ENCODE measurements at places on chromosomes 5 and 9. TPM values are rescaled to one million over a fixed set of nuclear protein-coding genes. Genes with fewer than 3 reads are reported as not detected.

SEMA6A gene
- 35.6 TPM for total RNA-seq

- H3K4me1 ChIP-seq, result no peaks in the 10 kb centered on the region
- H3K4me3 ChIP-seq, result no peak overlapping the region
- H3K27ac ChIP-seq, result no peak overlapping the region
- H3K27me3 ChIP-seq, result no peaks in the 10 kb centered on the region
- H3K36me3 ChIP-seq, result no peaks in the 10 kb centered on the region
Measured at GRCh38 chr5:156974328-156974727, 11.3 kb upstream of the TIMD4 start.

DNA sequence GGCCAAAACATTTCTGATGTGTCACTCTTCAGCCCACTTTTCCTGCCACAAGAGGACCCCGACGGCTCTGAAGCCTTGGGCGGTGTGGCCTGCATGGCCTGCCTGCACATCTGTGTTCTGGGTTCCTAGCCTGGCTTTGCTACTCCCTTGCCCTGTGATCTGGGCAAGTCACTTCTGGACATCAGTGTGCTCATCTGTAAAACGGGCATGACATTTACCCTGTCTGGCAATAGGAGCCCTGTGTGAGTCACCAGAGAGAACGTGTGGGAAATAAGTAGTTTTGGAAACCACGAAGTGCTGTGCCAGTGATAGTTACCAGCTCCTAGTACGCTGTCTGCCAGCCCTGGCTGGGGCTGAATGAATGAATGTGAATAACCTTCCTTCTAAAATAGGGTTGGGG is 90.8 kb downstream of the MACROH2A1 start:
- no peak for DNase-seq
- no peaks in the 10 kb centered on the region for H3K36me3 ChIP-seq
- no peaks in the 10 kb centered on the region for H3K27me3 ChIP-seq

CD74 gene
- 393 TPM for total RNA-seq

- no peak overlapping the region for H3K4me3 ChIP-seq
- no peak overlapping the region for H3K27ac ChIP-seq
- no peaks in the 10 kb centered on the region for H3K4me1 ChIP-seq
- DNase-seq, result no peak
- no peaks in the 10 kb centered on the region for H3K36me3 ChIP-seq
- H3K27me3 ChIP-seq, result no peaks in the 10 kb centered on the region
Measured at GRCh38 chr9:90939351-90939750, 137.7 kb downstream of the SYK start.

CAMK2A gene
- total RNA-seq, result not detected

RANBP3L gene
- total RNA-seq, result 11.0 TPM

DNA sequence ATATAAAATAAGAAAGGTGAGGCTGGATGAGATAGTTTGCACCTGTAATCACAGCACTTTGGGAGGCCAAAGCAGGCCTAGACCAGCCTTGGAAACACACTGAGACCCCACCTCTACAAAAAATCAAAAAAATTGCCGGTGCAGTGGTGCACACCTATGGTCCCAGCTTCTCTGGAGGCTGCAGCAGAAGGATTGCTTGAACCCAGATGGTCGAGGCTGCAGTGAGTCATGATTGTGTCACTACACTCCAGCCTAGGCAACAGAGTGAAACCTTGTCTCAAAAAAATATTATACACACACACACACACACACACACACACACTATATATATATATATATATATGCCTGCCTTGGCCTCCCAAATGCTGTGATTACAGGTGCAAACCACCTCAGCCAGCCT is 1.3 kb downstream of the SLC35D2 start:
- DNase-seq, result no peak
- H3K36me3 ChIP-seq, result no peaks in the 10 kb centered on the region
- no peaks in the 10 kb centered on the region for H3K27me3 ChIP-seq
- H3K27ac ChIP-seq, result no peak overlapping the region
- no peak overlapping the region for H3K4me3 ChIP-seq
- no peaks in the 10 kb centered on the region for H3K4me1 ChIP-seq

DNA sequence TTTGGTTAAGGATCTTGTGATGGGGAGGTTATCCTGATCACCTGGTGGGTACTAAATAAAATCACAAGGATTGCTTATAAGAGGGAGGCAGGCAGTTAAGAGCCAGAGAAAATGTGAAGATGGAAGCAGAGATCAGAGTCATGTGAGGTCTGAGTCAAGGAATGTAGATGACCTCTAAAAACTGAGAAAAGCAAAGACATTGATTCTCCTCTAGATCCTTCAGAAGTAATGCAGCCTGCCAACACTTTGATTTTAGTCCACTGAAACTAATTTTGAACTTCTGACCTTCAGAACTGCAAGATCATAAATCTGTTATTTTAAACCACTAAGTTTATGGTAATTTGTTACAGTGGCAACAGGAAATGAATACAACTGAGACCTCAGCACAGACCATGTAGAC is 499.0 kb downstream of the GADD45G start:
- H3K36me3 ChIP-seq, result no peaks in the 10 kb centered on the region
- no peaks in the 10 kb centered on the region for H3K27me3 ChIP-seq
- no peak overlapping the region for H3K4me3 ChIP-seq
- H3K4me1 ChIP-seq, result no peaks in the 10 kb centered on the region

- no peak overlapping the region for H3K27ac ChIP-seq
- H3K27me3 ChIP-seq, result no peaks in the 10 kb centered on the region
- H3K4me3 ChIP-seq, result no peak overlapping the region
Measured at GRCh38 chr9:74736646-74737045, 151.1 kb downstream of the TRPM6 start.

DNA sequence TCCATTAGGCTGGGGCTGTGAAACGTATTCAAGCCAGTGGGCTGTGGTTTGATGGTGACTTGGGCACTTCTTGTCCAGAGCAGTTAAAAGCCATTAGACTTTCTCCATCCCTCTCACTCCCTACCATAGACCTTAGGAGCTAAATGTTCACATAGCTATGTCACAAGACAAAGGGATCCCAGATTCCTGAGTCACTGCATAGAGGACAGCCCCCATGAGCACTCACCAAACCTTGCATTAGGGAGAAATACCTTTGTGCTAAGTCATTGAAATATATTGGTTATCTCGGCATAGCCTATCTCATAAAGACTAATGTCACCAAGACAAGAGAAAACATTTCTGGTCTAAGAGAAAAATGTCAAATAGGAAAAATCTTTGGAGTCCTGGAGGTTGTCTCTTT is 104.3 kb downstream of the TRPM6 start:
- no peaks in the 10 kb centered on the region for H3K36me3 ChIP-seq
- H3K27me3 ChIP-seq, result no peaks in the 10 kb centered on the region
- no peak for DNase-seq
- no peaks in the 10 kb centered on the region for H3K4me1 ChIP-seq

EPB41L4A gene
- total RNA-seq, result 25.9 TPM

DNA sequence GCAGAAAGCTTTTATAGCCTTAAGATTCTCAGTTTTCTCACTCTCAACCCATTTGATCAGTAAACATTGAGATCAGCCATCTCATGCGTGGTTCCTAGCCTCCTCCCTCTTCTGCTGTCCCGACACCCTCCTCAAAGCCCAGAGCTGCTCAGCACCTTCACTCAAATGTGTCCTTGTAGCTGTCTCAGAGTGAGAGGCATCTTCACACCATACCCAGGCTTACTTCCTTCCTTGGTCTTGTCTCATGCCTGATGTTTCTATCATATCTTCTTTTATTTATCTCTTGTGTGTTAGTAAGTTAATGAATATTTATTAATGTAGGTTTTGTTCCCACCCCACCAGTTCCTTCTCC is 72.4 kb upstream of the SNX2 start:
- no peak overlapping the region for H3K4me3 ChIP-seq
- no peak overlapping the region for H3K27ac ChIP-seq
- DNase-seq, result no peak
- H3K4me1 ChIP-seq, result no peaks in the 10 kb centered on the region
- no peaks in the 10 kb centered on the region for H3K27me3 ChIP-seq

KLF9 gene
- total RNA-seq, result 223 TPM

GRCh38 chr9:7147121-7148090 is 389.6 kb downstream of the KDM4C start:
- no peaks in the 10 kb centered on the region for H3K36me3 ChIP-seq
- no peaks in the 10 kb centered on the region for H3K4me1 ChIP-seq
- H3K4me3 ChIP-seq, result no peak overlapping the region
- DNase-seq, result no peak
- no peak overlapping the region for H3K27ac ChIP-seq

DNA sequence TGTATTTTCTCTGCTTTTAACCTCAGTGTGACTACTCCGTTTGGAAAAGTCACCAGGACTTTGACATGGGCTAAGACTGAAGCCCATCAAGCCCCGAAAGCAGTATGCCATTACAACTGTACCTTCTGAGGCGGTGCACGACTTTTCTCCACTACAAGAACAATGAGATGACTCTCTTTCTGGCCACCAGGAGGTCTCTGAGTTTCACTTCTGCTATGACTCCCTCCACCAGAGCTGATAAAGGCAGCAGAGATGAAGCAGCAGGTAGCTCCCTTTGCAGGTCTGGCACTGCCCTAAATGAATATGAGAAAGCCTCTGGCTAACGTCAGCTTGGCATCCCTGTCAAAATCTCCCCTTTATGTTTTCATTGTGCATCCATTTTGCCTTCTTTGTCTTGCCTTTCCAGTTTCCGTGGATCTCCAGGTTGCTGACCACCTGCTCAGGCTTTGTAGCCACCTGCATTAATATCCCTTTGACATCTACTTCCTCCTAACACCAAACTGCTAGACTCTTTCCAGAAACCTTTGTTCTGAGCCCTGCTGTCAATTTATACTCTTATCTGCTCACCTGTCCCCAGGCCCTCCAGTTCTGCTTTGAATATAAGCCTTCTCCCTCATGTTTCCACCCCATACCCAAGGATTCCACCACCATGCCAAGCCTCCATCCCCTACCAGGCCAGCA is 221.7 kb downstream of the ZNF608 start:
- H3K27ac ChIP-seq, result no peak overlapping the region
- H3K27me3 ChIP-seq, result no peaks in the 10 kb centered on the region
- H3K4me3 ChIP-seq, result no peak overlapping the region

DNA sequence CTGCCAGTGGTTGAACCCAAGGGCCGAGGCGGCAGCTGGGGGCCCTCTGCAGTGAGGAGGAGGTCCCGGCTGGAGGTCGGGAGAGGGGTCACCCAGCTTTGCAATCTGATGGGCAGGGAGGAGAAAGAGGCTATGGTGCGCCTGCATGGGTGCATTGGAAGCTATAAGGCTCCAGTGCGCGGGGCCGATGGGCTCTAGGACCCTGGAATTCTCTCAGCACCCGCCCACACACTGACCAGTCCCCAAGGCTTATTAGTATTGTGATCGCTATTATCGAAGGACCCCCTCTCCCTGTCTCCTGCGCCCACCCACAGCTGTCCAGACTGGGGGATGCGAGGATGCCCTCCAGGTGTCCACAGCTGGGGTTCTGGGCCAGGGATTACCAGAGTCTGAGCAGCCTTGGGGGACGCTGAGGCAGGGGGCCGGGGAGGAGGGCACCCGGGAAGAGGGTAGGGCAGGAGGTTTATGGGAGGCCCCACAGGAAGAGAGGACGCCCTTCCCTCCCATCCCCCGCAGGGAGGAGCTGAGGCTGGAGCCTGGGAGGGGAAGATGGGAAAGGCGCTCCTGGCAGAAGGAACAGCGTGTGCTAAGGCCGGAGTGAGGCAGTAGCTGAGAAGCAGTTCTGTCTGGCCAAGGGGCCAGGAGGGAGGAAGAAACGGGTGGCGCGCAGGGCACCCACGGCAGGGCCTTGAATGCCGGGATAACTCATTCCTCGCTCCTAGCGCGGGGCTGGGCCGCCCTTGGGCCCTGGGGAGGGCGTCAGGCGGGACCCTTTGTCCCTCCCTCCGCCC is 24.2 kb downstream of the C9orf50 start:
- H3K4me3 ChIP-seq, result peak overlapping the region; percentile 44
- no peaks in the 10 kb centered on the region for H3K27me3 ChIP-seq
- peak overlapping the region; percentile 94 for H3K27ac ChIP-seq
- no peaks in the 10 kb centered on the region for H3K36me3 ChIP-seq

DNA sequence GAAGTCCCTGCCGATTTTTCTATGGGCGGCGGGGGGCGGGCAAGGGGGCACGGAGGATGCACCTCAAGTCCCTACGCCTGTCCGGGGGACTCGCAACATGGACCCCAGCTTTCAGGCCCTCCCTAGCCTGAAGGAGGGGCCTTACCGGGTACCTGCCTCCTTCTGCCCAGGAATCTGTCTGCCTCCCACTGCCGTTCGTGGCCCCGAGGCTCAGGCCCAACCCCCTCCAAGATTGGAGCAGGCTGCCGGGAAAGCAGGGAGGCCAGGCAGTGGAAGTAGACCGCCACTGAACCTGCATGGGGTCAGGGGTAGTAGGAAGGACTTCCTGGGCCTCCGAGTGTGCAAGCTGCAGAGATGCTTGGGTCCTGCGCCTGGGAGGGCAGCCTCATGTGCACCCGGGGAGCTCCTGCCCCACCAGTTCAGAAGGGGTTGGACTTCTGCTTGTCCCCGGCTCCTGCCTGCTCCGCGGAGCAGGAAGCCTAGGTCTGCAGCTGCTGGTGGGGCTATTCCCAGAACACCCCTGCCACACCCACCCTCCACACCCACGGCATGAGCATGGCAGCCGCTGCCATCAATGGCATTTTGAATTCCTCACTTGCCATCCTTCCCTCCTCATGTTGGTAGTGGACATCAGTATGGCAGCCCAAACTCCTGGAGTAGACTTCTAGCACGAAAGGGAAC is 1312.7 kb upstream of the ACO1 start:
- H3K27ac ChIP-seq, result no peak overlapping the region
- H3K36me3 ChIP-seq, result no peaks in the 10 kb centered on the region
- no peaks in the 10 kb centered on the region for H3K27me3 ChIP-seq
- no peak for DNase-seq
- no peaks in the 10 kb centered on the region for H3K4me1 ChIP-seq

UNC13B gene
- total RNA-seq, result 19.3 TPM

DNA sequence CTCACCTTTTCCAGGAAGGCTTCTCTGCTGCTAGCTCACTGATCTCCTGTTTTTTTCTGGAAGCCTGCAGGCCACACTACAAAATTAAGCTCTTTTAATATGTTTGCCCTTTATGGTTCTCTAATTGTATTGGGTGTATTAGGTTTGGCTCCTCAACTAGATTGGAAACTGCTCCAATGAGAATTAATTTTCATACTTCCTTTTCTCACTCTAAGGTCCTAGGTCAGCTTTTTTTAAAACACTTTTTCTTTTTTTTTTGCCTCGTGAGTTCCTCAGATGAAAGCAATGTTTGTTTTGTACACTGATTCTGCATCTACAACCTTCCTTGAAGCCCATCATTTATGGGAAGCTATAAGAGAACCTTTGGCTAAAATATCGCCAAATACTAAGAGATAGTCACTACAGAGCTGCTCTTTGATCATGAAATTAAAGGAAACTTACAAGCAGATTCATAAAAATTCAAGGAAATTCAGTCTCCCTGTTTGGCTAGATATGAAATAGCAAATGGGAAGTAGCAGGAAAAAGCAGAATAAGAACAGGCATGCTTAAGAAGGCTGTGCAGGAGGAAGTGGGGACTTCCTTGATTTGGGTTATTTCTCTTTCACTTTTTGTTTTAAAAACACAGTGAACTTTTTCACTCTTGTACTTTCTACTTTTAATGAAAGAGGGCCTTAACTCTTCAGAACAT is 55.2 kb upstream of the FYB1 start:
- no peak for DNase-seq
- H3K27me3 ChIP-seq, result no peaks in the 10 kb centered on the region
- H3K4me3 ChIP-seq, result no peak overlapping the region
- no peaks in the 10 kb centered on the region for H3K36me3 ChIP-seq
- H3K27ac ChIP-seq, result no peak overlapping the region

- H3K4me3 ChIP-seq, result no peak overlapping the region
- H3K36me3 ChIP-seq, result no peaks in the 10 kb centered on the region
- no peaks in the 10 kb centered on the region for H3K27me3 ChIP-seq
- no peak for DNase-seq
- no peak overlapping the region for H3K27ac ChIP-seq
Measured at GRCh38 chr5:52961274-52961681, 27.9 kb upstream of the ITGA2 start.

SSBP2 gene
- 65.5 TPM for total RNA-seq

IFNA2 gene
- not detected for total RNA-seq
